Left cardiac atrium (tissue), 4 donors: ENCODE measurements at places on chromosomes 6 and 20. TPM values are rescaled to one million over a fixed set of nuclear protein-coding genes. Genes with fewer than 3 reads are reported as not detected.

ARMH2 gene
- total RNA-seq = not detected

TGM3 gene
- total RNA-seq = not detected

CLDN20 gene
- total RNA-seq = not detected

PKHD1 gene
- total RNA-seq = not detected

ANKRD66 gene
- total RNA-seq = not detected

LY6G5B gene
- total RNA-seq = 3.2 TPM

GPX6 gene
- not detected for total RNA-seq

SLC25A27 gene
- 7.8 TPM for total RNA-seq

GCNT2 gene
- 3.5 TPM for total RNA-seq

SAMD10 gene
- 2.7 TPM for total RNA-seq

HCK gene
- 14.1 TPM for total RNA-seq

RBBP8NL gene
- not detected for total RNA-seq

C20orf144 gene
- not detected for total RNA-seq

WFDC5 gene
- total RNA-seq = not detected

EDN1 gene
- total RNA-seq = 25.4 TPM

TMC2 gene
- 0.06 TPM for total RNA-seq

COL12A1 gene
- total RNA-seq = 23.2 TPM

PLN gene
- total RNA-seq = 673 TPM

CAGE1 gene
- 0.06 TPM for total RNA-seq

CDSN gene
- total RNA-seq = 0.10 TPM

WFDC12 gene
- not detected for total RNA-seq

SLC12A5 gene
- total RNA-seq = 2.6 TPM

PPP1R14C gene
- 94.9 TPM for total RNA-seq

CDKAL1 gene
- total RNA-seq = 9.8 TPM

CALHM4 gene
- total RNA-seq = not detected

ZFP57 gene
- 0.50 TPM for total RNA-seq

GPR63 gene
- 0.24 TPM for total RNA-seq

CBFA2T2 gene
- total RNA-seq = 8.3 TPM

ZHX3 gene
- 34.2 TPM for total RNA-seq

RIPPLY2 gene
- total RNA-seq = not detected

TMEM14C gene
- 108 TPM for total RNA-seq

ZBTB12 gene
- 4.6 TPM for total RNA-seq

AVP gene
- total RNA-seq = not detected

CD93 gene
- total RNA-seq = 102 TPM

TRIM10 gene
- not detected for total RNA-seq

OLIG3 gene
- total RNA-seq = not detected

TSBP1 gene
- not detected for total RNA-seq

TOP1 gene
- 26.8 TPM for total RNA-seq

ALDH8A1 gene
- total RNA-seq = 0.41 TPM
